Colonic mucosa (tissue), 4 donors: ENCODE measurements at places on chromosomes 16 and 17.

GRCh38 chr17:11610999-11611566 is 12.8 kb downstream of the DNAH9 start:
- no peak for DNase-seq

DNA sequence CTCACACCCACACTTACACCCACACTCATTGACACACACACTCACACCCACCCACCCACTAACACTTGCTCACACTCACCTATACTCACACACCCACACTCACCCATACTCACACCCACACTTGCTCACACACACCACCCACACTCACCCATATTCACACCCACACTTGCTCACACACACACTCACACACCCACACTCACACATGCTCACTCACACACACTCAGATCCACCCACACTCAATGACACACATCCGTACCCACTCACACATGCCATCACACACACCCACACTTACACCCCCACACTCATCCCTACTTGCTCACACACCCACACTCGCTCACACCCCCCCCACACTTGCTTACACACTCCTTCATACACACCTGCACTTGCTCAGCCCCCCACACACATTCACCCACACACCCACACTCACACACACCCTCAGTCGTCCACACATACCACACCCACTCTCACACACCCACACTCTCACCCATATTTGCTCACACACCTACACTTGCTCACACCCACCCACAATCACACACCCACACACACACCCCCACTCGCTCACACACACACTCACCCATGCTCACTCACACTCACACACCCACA is 321.1 kb upstream of the N4BP1 start:
- no peak for DNase-seq

DNA sequence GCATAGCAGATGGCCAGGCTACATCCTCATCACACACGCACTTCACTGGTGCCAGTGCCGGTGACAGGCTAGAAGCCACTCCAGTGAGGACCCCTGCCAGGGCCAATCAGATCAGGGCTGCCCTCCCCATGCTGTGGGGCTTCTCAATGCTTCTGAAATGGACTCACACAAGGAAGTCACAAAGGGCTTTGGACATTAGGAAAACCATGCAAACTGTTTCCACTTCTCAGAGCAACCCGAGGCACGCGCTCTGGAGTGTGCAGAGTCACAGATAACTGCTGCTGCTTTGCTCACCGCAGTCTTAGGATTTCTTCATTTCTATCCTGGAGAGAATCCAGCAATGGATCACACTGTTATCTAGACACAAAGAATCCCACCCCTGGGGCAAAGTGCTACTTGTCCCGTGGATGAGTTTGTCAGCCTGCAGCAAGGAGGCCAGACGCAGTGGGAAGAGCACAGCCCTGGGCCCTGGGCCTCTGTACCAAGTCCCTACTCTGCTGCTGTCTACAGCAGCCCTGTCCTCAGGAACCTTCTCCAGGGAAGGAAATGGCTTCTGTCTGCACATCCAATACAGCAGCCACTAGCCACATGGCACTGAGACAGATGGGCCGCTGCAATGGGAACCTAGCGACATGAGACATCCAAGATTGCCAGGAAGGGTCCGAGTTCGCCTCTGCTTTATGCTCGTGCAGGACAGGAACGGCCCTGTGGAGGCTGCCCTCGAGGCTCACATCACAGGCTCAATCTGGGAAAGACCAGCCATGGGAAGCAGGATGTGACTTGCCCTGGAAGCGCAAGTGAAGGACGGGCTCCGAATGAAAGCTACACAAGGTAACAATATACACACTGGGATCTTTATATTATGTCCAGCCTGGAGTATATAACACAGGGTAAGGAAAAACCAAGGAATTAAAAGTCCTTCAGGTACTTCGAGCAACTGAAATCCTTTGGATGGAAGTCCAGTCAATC is 169.3 kb downstream of the ZFHX3 start:
- DNase-seq = no peak

GRCh38 chr16:69494991-69495392 is 70.6 kb downstream of the CYB5B start:
- peak; percentile 32 for DNase-seq

GRCh38 chr16:86249631-86250030 is 260.7 kb upstream of the FOXF1 start:
- DNase-seq = peak; percentile 6

GRCh38 chr17:10638151-10638550 is 19.0 kb downstream of the MYH3 start:
- no peak for DNase-seq

DNA sequence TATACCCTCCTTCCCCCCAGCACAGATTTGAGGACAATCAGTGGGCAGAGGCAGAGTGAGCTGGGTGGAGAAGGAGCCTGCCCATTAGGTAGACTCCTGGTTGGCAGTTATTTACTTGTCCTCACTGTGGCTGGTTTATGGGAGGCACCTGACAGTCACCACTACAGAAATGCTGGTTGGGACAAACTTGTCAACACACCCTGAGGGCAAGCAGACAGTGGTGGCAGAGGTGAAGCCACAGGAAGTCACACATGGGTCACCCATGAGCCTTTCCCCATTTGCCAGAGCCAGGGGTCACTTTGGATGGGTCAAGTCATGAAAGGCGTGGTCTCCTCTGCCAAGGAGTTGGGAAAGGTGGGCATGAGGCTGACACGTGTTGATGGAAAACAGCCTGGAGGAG is 6.4 kb downstream of the SCNN1G start:
- DNase-seq = no peak

DNA sequence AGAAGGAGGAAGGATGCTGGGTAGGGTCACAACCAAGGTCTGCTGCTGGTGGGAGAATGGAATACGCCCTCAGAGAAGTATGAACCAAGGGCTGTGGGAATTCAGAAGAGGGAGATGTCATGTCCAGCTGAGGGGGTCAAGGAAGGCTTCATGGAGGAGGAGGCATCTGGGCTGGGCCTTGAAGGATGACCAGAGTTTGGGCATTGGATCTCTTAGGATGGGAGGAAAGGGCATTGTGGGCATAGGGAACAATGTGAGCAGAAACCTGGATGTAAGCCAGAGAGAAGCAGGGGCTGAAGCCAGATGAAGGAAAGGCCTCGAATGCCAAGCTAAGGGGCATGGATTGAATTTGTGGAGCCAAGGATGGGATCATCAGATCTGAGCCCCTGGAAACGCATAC is 49.2 kb upstream of the MAP3K14 start:
- no peak for DNase-seq

DNA sequence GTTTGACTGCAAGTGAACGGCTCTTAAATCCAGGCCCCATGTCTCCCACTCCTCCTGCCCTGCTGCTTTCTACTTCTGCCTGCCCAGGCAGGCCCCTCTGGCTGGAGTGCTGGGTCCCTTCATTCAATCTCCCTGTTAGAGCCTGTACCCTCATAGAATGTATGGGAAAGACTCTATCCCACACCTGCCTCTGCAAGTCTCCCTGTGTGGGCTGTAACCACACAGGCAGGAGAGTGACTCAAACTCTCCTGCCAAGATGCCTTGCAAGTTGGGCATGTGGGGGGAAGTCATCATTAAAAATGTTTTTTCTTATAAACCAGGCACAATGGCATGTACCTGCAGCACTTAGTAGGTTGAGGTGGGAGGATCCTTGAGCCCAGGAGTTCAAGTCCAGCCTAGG is 77.5 kb downstream of the PLXDC1 start:
- DNase-seq = no peak

DNA sequence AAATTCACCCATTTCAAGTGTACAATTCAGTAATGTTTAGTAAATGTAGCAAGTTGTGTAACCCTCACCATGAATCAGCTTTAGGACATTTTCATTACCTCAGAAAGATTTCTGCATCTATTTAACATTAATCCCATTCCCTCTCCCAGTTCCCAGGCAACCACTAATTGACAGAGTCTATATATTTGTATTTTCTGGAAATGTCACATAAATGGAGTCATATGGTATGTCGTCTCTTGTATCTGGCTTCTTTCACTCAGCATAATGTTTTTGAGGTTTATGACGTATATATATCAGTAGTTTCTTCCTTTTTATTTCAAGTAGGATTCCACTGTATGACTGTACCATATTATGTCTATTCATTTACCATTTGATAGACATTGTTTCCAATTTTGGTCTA is 199.8 kb downstream of the CYB561 start:
- no peak for DNase-seq

DNA sequence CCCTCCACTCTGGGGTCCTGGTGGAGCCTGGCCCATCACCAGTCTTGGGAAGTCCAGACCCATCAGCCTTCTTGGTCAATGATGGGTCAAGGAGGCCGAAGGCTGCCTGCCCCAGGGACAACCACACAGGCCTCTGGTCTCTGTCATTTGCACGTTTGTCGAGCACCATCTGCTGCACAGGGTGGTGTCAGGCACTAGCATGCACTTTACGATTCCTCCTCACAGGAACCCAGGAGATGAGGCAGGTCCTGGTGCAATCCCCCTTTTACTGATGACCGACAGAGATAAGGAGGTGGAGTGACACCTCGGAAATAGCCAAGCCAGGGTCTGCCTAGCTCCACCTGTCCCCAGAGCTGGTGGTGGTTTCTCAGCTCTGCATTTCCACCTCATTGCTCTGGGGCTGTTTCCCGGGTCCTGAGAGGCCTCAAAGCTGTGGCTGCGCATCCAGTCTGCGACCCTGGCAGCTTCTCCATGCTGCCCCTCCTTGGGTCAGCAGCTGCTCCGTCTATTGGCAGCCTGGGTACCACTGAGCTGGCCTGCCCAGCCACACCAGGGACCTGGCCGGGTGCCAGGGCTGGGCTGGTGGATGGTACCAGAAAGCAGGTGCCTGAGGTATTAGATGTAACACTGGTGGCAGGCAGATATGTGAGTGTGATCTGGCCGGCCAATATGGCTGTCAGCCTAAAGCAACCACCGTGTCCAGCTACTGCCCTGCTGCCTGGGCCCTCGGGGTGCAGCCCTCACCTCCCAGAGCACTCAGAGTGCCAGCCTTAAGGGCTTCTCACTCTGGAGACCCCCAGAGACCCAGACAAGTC is 10.0 kb downstream of the MMP15 start:
- DNase-seq = no peak

GRCh38 chr16:67034487-67034886 is 5.5 kb downstream of the CBFB start:
- DNase-seq = no peak

GRCh38 chr17:20992416-20992815 is 50.4 kb downstream of the USP22 start:
- no peak for DNase-seq

DNA sequence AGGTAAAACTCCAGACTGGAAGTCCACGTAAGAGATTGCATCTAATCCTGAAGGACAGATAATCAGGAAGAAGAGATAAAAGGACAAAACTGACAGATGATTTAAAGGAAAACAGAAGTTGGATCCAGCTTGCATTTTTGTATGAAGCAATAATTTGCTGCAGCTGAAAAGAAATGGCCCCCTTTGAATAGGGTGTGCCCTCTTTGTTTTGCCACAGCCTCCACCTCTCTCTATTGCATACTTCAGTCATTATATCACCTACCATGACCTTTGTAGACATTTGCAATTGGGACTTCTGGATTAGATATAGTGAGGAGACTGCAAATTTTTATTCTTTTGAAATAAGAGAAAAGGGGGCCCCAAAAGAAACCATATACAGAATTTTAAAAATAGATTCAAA is 8.1 kb downstream of the NOG start:
- DNase-seq = no peak

DNA sequence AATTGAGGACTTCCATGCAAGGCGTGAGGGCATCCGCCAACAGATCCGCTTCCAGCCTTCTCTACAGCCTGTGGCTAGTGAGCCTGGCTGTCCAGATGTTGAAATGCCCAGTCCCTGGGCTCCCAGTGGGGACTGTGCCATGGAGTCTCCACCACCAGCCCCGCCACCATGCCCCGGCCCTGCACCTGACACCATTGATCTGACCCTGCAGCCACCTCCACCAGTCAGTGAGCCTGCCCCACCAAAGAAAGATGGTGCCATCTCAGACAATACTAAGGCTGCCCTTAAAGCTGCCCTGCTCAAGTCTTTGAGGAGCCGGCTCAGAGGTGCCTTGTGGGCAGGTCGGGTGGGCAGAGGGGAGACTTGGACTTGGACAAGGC is 3.1 kb downstream of the MAPK7 start:
- DNase-seq = no peak

GRCh38 chr17:61395983-61396585 is 3.6 kb upstream of the TBX2 start:
- no peak for DNase-seq

GRCh38 chr16:86958423-86958822 is 358.8 kb downstream of the C16orf95 start:
- no peak for DNase-seq

DNA sequence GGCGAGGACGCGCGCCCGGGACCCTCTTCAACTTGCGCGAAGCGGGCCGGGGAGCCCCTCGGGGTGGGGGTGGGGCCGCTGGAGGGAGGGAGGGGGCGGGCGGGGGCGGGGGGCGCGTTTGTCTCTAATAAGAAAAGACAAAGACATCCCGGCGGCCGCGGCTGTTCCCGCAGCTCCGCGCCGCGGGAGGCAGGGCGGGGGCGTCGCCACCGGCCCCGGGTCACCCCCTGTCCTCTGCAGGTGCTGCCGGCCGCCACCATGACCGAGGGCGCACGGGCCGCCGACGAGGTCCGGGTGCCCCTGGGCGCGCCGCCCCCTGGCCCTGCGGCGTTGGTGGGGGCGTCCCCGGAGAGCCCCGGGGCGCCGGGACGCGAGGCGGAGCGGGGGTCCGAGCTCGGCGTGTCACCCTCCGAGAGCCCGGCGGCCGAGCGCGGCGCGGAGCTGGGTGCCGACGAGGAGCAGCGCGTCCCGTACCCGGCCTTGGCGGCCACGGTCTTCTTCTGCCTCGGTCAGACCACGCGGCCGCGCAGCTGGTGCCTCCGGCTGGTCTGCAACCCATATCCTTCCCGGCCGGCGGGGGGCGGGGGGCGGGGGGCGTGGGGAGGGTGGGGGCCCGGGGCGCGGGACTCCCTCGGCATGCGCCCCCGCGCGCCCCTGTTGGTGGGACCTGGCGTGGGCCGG is 714 bp downstream of the CACNA1H start:
- no peak for DNase-seq

- peak; percentile 90 for DNase-seq
Measured at GRCh38 chr17:17568772-17569195, 22.7 kb downstream of the PEMT start.

DNA sequence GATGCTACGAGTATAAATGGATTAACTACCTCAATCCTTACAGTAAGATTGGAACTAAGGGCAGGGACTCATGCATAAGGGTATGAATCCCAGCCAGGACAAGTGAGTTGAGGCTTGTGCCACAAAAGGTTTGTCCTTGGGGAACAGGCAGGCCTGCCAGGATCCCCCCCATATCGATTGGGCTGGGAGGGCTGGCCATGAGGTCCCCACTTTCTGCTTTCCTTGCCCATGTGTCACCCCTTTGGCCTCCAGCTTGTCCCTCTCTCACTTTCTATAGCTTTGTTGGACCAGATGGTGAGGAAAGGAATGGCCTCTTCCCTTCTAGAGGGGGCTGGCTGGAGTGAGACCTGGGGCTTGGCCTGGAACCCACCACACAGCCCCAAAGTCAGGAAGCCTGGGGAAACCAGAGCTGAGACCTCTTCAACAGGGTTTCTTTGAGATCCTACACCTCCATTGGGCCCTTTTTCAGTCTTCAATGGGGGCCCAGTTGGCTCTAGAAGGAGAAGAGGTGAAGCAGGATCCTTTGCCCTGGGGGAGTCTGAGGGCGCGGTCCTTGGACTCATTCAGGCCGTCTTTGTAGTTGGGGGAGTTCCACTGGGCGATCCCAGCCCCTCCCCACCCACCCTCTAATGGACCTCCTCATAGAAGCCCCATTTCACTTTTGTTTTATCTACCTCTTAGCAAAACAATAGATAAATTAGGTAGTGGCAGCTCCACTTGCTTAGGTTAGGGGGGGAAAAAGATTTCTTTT is 57.3 kb downstream of the IGF2BP1 start:
- DNase-seq = no peak
